ENCODE measurements at places on chromosomes 7 and 10.
A peak's percentile ranks its signal among the peaks of the same experiment; 100 is the strongest.

GRCh38 chr10:10958041-10958440 is 59.6 kb upstream of the CELF2 start:
- ATAC-seq = no peak

GRCh38 chr10:98949306-98949705 is 286.3 kb downstream of the HPSE2 start:
- ATAC-seq = no peak

DNA sequence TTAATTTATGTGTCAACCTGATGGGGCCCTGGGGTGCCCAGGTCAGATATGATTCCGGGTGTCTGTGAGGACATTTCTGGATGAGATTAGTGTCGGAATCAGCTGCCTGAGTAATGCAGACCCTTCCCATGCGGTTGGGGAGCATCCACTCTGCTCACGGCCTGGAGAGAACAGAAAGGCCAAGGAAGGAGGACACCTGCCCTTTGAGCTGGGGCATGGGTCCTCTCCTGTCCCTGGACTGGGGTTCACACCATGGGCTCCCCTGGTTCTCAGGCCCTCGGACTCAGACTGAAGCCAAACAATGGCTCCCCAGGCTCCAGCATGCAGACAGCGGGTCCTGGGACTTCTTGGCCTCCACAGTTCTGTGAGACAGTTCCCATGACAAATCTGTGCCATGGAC is 94.3 kb downstream of the BMS1 start:
- ATAC-seq = no peak

GRCh38 chr10:98795467-98795866 is 348.7 kb upstream of the HPS1 start:
- no peak for ATAC-seq

DNA sequence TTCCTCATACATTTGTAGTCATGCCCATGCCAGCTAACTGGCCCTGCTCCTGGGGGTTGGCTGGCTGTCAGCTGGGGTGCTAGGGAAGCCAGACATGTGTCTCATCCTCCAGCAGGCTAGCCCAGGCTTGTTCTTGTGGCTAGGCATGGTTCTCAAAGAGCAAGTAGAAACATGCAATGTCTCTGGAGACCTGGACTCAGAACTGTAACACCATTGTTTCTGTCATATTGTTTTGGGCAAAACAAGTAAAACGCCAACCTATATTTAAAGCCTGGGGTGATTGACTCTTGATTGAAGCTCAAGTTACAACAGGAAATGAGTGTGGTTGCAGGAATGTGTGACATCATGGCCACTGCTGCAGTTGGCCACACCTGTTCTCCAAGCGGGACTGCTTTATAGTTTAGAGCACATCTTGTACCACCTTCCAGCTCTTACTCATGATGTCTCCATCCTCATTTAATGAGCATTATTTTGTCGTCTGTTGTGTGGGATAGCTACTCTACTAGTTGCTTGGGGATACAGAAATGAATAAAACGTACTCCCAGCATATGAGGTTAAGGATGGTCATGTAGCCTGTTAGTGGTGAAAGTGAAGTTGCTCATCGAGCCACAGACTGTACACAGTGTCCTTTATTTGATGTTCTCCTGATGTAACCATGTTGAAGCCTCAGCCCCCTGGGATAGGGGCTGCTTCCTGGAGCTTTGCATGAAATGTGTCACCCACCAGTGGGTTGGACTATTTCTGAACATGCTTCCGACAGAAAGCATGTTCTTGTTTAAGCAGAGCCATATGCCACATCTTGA is 168.4 kb downstream of the SORCS3 start:
- no peak for ATAC-seq

DNA sequence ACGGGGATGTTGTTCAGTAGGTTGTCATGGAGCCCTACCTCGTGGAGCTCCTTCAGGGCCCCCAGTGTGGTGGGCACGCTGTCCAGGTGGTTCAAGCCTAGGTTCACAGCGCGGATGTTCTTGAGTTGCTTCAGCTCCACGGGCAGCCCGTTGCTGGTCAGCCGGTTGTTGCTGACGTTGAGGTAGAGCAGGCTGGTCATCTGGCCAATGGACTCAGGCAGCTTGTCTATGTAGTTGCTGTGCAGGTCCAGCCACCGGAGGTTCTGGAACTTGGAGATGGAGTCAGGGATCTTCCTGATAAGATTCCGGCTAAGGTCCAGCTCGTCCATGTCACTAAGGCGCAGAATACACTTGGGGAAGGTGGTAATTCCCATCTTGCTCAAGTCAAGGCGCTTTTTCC is 26.0 kb downstream of the LRRC18 start:
- no peak for ATAC-seq

DNA sequence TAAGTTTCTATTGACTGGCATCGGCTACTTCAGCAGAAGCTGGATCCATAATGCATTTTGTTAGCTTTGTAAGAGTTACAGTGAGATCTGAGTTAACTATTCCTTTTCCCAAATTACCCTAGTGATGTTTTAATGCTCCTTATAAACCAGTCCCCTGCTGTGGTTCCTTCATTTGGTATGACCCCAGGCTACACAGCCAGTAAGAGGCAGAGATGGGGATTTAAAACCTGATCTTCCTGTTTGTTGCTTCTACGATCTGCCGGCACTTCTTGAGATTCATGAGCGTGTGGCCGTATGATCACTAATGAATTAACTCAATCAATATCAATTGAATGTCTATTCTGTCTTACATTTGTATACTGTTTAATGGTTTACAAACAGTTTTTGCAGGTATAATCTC is 86.1 kb downstream of the CACNB2 start:
- ATAC-seq = no peak

DNA sequence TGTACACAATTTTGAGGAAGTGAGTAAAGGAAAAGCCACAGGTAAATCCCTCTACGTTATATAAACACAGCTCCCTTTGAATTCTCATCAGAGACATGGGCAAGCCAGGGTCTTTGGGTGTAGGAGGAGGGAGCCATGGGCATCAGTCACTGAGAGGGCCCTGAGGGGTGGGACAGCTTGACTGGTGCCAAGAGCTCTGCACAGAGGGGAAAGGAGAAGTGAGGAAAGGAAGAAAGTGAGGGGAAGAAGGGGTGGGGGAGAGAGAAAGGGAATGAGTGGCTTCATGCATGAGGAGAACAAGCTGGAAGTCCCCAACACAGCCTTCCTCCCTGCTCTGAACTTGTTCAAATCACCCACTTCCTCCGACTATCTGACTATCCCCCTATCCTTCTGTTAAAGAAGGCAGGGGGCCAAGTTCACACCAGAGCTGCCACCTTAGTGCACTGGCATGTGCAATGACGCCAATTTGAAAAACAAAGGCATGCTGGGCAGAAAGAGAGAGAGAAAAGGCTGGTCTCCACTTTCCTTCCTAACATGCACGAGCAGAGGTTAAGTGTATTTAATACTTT is 16.4 kb upstream of the RNF148 start:
- no peak for ATAC-seq

GRCh38 chr7:132564849-132565248 is 11.4 kb downstream of the PLXNA4 start:
- no peak for ATAC-seq

GRCh38 chr7:127899411-127899810 is 131.8 kb downstream of the LRRC4 start:
- ATAC-seq = no peak

GRCh38 chr10:110775406-110775805 is 96.3 kb upstream of the PDCD4 start:
- no peak for ATAC-seq

DNA sequence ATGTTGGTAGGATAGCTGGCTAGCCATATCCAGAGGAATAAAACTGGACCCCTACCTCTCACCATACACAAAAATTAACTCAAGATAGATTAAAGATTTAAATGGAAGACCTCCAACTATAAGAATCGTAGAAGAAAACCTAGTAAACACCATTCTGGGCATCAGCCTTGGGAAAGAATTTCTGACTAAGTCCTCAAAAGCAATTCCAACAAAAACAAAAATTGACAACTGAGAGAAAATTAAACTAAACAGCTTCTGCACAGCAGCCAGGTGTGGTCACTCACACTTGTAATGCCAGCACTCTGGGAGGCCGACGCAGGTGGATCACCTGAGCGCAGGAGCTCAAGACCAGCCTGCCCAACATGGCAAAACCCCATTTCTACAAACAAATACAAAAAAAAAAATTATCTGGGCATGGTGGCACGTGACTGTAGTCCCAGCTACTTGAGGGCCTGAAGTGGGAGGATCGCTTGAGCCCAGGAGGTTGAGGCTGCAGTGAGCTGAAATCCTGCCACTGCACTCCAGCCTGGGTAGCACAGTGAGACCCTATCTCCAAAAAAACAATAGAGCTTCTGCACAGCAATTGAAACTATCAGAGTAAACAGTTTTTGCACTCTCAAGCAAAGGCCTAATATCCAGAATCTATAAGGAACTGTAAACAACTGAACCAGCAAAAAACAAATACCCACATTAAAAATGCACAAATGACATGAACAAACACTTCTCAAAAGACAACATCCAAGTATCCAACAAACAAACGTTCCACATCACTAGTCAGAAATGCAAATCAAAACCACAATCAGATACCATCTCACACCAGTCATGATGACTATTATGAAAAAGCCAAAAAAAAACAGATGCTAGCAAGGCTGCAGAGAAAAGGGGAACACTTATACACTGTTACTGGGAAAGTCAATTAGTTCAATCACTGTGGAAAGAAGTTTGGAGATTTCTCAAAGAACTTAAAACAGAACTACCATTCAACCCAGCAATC is 4.8 kb downstream of the CRPPA start:
- ATAC-seq = no peak

- peak; percentile 55 for ATAC-seq
Measured at GRCh38 chr10:112803961-112804401, 146.1 kb upstream of the TCF7L2 start.

GRCh38 chr10:86970162-86970981 is 2.1 kb downstream of the ADIRF start:
- no peak for ATAC-seq

DNA sequence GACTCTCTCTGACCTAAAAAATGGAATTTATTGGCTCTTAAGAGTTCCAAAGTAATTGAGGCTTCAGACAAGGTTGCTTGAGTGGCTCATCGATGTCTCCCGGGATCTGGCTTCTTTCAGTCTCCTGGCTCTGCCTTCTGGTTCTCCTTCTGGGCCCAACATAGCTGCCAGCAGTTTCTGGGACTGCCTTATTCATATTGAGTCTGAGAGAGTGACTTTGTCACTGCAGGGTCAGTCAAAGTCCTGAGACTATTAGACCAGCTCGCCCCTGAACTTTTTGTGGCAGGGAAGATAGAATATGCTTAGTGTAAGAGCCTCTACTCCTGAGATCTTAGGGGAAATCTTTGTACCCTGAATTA is 94.0 kb downstream of the MMRN2 start:
- no peak for ATAC-seq

- ATAC-seq = peak; percentile 43
Measured at GRCh38 chr10:86661161-86662025, 6.9 kb upstream of the LDB3 start.

GRCh38 chr7:140176122-140176701 is 571 bp downstream of the KDM7A start:
- ATAC-seq = no peak

- no peak for ATAC-seq
Measured at GRCh38 chr7:51219261-51219988, 97.2 kb downstream of the COBL start.

- ATAC-seq = no peak
Measured at GRCh38 chr7:42123716-42124115, 113.3 kb downstream of the GLI3 start.

DNA sequence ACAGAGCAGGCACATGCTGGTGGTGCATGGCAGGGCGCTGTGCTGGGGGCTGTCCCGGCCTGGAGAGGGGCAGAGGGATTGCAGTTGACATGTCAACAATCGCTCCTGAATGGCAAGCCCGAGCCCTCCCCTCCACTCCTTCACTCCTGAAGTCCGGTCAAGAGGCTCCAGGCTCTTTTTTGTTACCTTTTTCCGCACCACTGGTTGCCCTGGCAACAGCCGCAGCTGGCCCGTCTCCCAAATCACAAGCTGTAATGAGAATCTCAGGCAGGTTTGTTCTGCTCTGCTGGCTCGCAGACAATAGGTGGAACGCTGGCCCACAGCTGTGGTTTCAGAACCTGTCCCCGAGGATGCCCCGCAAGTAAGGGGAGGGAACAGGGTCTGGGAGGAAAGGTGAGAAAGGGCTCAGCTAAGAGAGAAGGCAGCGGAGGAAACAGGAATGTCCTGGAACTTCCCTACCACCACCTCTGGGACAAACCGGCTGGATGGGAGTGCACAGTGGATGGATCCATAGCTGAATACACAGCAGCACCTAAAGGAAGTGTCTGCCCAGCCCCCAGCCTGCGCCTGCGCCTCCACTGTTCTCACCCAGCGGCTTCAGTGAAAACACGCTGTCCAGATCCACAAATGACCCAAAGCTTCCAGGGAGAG is 58.9 kb downstream of the CALML3 start:
- ATAC-seq = no peak

- ATAC-seq = no peak
Measured at GRCh38 chr7:122311734-122312450, 7.3 kb upstream of the FEZF1 start.

GRCh38 chr10:112613620-112614019 is 166.6 kb downstream of the VTI1A start:
- ATAC-seq = no peak

GRCh38 chr7:16428672-16429071 is 7.3 kb upstream of the CRPPA start:
- ATAC-seq = peak; percentile 72

- ATAC-seq = no peak
Measured at GRCh38 chr10:14556285-14556956, 218.3 kb downstream of the FAM107B start.

DNA sequence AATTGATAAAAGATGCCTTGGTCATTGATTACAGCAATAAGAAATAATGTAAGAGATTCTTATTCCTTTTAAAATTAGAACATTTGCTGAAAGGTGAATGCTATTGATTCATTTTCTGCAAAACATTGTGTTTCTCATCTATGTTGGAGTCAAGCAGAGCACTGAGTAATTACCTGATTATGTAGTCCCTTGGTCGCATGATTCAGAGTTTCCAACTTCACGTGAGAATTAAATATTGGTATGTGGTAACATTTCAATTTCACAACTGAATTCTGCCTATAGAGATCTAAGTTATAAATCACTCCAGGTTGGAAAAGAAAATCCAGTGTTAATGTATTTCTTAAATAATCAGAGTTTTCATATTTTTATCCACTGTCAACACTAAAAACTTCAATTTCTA is 701.4 kb downstream of the PHTF2 start:
- ATAC-seq = no peak

- ATAC-seq = no peak
Measured at GRCh38 chr7:158854681-158855081, 1.7 kb upstream of the DYNC2I1 start.

All from SK-N-SH treated with all-trans-retinoic acid at 6 μM for 48 hours (cell line).